ENCODE measurements at places on chromosomes 2 and 18.
A peak's percentile ranks its signal among the peaks of the same experiment; 100 is the strongest.

GRCh38 chr2:224927646-224928173 is 114.6 kb downstream of the DOCK10 start:
- peak; percentile 60 for DNase-seq

DNA sequence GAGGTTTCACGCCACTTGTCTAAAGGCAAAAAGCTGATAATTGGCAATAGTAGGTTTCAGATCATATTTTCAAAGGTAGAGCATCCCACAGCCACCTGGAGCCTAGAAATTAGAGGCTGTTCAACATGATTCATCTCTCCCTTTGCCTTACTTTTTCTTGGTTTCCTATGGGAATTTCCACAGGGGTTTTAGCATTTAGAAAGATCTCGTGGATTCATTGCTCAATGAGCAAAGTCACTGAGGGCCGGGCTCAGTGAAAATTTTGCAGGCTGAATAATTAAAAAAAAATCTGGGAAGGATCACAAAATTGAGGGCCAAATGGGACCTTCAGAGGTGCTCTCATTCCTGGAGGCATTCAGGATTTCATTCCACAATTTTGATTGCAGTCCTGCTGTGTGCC is 137.1 kb downstream of the VAPA start:
- DNase-seq: no peak

- no peak for DNase-seq
Observed at GRCh38 chr2:201984800-201985525, 48.7 kb upstream of the FZD7 start.

- DNase-seq: no peak
Observed at GRCh38 chr2:129281791-129282530, 697.5 kb upstream of the RAB6C start.

DNA sequence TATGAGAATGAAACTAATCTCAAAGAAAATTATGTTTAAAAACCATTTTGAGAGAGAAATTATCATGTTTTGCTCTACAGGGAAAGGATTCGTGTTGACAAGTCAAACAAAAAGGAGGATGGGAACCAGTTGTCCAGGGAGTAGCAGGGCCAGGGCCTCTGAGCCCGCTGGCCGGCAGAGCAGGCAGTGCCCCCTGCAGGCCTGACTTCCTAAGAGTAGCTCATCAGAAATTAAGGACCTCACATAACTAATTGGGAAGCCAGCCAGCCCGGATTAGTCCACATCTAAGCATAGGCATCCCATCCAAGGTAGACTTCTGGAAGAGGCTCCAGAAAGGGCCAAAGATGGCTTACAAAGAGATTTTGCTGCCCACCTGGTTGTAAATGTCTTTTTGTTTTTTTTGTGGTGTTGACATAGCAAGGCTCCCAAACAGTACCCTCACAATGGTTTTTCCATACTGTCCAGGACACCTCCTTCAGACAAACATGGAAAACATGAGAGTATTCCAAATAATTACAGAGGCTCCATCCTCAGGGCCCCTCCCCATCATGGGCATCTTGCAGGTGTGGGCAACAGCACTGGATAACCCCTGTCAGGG is 241.2 kb upstream of the TANK start:
- no peak for DNase-seq

- peak; percentile 69 for DNase-seq
Observed at GRCh38 chr2:65349863-65350262, 82.5 kb downstream of the SPRED2 start.

GRCh38 chr2:167331636-167332232 is 443.5 kb downstream of the XIRP2 start:
- no peak for DNase-seq

DNA sequence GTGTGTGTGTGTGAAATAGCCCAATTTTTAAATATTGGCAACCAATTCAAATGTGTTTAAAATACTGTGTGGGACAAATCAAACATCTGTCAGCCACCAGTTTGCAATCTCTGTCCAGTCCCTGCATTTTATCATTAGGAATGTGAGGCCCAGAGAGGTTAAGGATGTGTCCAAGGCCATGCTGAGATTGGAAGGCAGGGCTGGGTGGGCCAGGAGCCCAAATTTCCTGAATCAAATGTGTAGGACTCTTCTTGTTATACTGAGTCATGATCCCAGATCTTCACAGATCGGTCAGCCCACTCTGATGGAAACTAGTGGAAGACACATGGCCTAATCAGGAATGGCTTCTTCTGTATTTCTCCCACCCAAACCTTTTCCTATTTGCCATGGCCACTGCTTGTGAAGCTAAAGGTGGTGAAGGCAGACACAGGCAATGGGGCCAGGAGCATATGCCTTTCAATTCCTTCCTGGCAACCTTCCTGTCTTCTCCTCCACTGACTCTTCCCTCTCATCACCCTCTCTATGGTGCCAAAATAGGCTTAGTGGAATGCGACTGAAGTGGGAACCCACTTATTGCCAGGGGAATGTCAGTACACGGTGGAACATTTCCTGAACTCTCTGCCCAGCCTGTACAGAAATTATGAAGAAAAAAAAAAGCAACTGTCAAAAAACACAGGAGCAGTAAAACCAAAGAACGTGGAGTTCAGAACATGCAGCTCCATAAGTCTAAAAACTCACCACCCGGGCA is 35.5 kb downstream of the ZEB2 start:
- DNase-seq: no peak

DNA sequence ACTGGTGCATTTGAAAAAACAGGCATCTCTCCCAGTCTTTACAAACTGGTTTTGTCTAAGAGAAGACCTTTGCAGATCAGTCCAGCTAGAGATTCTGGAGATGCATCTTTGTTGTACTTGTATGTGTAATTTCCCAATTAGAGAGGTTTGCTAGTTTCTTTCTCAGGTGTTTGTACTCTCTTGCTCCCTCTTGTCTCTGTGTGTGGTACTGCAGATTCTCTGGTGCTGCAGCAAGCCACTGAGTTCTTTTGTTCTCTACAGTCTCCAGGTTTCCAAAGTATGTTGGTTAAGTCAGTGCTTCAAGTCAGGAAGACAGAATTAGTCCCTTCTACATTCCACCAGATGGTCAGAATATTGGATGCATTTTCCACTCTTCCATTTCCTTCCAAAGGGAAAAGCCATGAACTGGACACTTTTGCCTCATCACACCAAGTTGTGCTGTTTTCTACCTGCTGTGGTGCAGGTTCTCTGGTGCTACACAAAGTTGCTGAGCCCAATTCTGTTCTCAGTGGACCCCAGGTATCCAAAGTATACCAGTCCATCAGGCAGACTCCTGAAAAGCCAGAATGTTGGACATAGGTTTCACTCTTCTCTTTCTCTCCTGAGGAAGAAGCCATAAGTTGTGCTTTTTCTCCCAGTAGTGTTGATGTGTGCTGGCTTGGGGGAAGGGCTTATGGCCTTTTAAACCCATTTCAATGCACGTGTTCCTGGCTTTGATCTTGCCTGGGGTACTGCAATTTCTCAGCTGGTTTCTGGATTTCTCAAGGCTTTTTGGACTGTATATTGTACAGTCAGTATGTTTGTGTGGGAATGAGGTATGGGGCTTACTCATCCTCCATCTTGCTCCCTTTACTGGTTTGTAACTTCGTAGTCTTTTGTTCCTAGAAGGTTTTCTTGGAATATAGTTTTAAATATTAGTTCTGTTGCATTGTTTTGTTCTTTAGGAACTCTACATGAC is 29.8 kb downstream of the EPC2 start:
- DNase-seq: peak; percentile 38

- DNase-seq: no peak
Observed at GRCh38 chr2:164595031-164595430, 26.3 kb downstream of the GRB14 start.

- DNase-seq: peak; percentile 83
Observed at GRCh38 chr2:96868555-96869280, 1.2 kb downstream of the SEMA4C start.

- no peak for DNase-seq
Observed at GRCh38 chr18:6561016-6561415, 146.3 kb upstream of the L3MBTL4 start.

DNA sequence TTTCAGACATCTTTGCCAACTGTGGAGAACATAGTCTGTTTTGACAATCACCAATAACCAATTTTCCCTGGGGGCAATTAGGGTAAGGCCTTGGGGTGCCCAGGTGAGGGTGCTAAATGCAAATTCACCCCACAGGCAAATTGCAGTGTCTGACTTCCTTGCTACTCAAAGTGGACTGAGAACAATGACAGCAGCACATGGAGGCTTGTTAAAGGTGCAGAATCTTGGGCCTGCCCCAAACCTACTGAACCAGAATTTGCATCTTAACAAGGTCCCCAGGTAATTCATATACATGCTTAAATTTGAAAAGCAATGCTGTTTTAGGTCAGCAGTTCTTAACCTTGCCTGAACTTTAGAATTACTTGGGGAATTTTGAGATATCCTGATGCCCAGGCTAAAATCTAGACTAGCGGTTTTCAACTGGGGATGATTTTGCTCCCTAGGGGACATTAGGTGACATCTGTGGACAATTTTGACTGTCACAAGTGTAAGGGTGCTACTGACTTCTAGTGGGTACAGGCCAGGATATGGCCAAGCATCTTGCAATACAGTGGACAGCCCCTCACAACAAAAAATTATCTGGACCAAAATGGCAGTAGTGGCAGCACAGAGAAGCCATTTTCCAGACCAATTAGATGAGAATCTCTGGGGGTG is 80.2 kb upstream of the GCFC2 start:
- no peak for DNase-seq

- DNase-seq: no peak
Observed at GRCh38 chr2:38534746-38535403, 67.9 kb downstream of the HNRNPLL start.

DNA sequence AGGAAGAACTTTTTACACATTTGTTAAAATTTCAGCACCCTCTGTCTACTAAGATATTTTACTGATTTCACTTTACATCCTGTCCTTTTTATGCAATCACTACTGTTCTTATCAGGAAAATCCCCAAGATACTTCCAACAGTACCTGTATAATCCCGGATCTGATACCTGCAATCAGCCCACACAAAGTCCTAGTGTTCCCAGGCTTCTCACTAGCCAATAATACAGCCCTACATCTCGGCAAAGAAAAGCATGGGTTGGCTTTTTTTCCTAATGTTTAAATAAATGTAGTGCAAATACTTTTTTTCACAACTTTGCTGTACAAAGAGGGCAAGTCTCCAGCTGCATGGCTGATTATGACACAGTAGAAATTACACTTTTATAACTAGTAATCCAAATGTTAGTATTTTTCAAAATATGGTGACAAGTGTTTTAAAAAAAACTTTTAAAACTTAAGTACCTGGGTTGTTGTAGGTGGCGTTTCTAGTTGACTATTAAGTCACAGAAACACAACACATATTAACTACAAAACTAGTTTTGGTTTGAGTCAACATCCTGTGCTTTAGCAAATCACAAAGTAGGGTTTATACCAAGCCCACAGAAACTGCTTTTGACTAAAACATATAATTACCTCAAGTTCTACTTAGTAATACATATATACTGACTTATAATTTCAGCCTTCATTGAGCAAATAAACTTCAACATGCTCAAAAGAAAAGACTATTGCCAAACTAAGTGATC is 19.5 kb downstream of the CNOT11 start:
- DNase-seq: no peak

- no peak for DNase-seq
Observed at GRCh38 chr18:48589797-48590519, 51.1 kb downstream of the CTIF start.

GRCh38 chr2:223929571-223930102 is 15.5 kb downstream of the WDFY1 start:
- DNase-seq: no peak

DNA sequence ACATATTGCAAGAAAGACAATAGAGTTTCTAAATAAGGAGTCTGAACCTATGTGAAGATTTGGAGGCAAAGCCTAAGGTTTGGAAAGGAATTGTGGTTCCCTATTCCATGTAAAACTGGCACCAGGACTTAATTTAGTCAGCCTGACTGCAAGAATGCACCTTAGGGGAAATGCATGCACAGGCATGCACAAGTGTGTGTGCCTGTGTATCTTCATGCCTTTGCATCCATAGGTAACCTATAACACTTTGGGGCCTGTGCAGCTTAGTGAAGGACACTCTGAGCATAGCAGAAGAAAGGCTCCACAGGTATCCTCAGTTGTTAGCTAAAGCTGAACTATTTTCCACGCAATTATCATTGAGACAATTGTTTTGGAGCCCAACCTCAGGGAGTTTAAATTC is 73.4 kb downstream of the RPRM start:
- DNase-seq: no peak

- no peak for DNase-seq
Observed at GRCh38 chr2:200455958-200456421, 53.9 kb downstream of the KCTD18 start.

GRCh38 chr18:34657860-34658500 is 52.1 kb upstream of the DTNA start:
- no peak for DNase-seq

DNA sequence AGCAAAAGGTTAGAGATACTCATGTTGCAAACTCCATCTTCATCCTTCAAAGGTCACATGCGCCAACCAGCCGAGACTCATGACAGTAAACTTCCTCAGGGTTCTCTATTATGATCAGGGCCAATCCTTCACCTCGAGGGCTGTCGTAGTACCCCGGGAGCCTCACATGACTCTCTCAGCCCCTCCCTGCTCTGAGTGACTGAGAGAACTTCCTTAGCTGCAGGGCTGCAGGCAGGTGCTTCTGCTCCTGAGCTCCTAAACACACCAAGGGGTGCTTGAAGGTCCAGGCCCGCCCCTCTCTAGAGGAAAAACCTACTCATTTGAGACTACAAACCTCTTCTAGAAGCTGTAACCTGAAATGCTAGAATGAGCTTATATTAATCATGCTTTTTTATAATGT is 48.2 kb downstream of the LONRF2 start:
- DNase-seq: no peak

DNA sequence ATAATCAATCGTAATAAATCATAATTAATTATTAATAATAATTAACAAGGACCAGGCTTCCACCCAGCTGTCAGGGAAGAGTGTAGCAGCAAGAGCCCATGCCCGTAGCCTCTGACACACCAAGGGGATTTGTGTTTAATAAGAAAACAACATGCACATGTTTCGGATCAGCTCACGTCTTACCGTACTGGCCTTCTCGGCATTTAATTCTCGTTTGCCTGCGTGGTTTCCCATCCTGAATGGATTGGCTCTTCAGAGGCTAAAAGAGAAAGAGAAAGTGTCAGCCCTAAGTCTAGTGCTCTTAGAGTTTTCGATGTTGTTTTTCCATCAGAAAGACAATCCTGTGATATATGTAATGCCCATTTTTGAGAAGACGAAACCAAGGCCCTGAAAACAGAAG is 27.6 kb downstream of the MBP start:
- DNase-seq: no peak

GRCh38 chr2:111965062-111965461 is 66.7 kb downstream of the MERTK start:
- no peak for DNase-seq

DNA sequence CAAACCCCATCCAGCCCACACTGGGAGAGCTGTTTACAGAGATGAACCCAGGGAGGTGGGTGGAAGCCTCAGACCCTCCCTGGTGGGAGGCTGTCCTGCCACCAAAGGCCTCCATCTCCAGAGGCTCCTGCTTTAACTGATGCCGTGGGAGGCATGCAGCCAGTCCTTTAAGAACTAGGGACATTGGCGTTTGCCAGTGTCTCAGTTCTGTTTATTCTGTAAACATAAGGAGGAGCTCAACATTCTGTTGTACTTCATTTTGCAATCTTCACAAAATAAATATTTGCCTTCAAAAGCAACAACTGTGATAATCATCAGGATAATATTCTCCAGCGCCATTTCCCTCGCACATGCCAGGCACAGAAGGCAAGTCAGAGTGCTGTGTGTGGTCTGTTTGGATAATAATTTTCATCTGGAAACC is 6.8 kb downstream of the EDAR start:
- DNase-seq: no peak

GRCh38 chr2:98543214-98543613 is 65.1 kb downstream of the COA5 start:
- no peak for DNase-seq

Data from AG04450 (cell line).